ENCODE measurements at places on chromosomes 16 and 17.

DNA sequence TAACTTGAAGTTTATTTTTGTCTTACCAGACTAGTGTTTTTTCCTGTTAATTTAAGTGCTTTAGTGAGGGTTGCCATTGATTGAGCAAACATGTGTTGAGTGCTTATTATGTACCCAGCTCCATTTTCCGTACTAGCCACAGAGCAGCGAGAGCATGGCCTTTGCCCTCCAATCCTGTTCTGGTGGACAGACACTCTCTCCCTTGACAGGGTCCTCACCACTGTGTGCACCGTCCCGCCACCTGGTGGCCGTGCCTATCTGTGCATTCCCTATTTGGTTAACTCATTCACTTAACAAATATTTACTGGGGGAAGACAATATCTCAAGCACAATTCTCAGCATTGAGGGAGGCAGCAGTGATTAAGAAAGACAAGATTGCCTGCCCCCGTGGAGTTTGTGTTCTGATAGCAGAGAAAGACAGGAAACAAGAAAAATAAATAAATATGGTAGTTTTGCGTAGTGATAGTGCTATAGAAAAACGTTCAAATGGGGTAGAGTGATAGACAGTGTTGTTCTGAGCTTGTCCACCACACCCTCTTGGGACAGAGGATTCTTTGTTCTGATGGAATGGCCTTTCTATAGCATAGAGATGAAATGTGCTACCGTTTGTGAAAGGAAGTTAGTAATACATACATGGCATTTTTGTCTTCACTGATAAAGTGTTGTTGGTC lies 13.0 kb downstream of the CDH13 start:
- peak; percentile 23 for DNase-seq

DNA sequence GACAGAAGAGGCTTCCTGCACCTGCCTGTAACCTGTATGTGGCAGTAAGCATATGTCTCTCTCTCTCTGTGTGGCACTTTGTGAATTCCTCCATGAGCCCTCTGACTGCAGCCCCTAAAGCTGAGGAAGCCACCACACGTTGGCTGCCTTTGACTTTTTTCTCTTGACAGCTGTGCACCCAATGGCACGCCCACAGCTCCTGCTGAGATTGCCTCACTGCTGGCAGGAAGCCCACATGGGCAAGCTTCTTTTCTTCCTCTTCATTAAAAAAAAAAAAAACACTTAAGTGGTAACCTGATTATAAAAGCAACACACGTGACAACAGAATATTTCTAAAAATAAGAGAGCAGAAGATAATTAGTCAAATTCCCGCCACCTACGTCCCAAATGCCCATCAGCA lies 34.0 kb upstream of the PIRT start:
- no peak for DNase-seq

DNA sequence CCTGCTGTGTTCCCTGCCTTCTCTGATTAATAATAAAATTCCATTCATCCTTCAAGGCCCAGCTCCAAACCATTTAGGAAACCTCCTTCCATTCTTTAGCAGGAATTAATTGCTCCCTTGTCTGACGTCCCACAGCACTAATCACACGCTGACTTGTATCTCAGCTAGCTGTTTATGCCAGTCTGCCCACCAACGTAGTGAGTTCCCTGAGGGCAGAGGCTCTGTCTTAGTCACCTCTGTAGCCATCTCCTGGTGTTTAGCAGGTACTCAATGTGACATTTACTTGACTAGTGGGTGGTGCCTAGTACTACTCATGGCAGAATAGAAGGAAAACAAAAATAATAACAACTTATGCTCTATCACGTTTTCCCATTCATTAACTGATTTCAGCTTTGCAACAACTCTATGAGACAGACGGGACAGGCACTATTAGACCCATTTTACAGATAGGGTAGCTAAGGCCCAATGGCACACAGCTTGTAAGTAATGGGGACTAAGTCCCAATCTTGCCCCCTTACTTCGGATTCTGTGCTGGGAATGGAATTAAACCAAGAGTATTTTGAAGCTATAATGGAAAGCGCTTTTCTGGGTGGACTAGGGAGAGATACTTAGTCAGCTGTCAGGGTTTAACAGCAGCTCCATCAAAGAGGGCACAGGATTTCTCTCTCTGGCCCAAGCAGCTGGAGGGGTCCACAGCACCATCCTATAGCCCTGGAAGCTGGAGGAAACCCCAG lies 931 bp upstream of the WIPF2 start:
- no peak for DNase-seq

GRCh38 chr17:8277317-8277716 lies 11.2 kb upstream of the RANGRF start:
- no peak for DNase-seq

- DNase-seq: no peak
These were observed 26.0 kb downstream of the KLHDC4 start for GRCh38 chr16:87739801-87740200.

GRCh38 chr17:81828656-81829055 lies 4.4 kb downstream of the MCRIP1 start:
- no peak for DNase-seq

GRCh38 chr16:11413907-11414595 lies 68.8 kb downstream of the RMI2 start:
- no peak for DNase-seq

GRCh38 chr17:79033741-79034501 lies 10.0 kb downstream of the C1QTNF1 start:
- DNase-seq: no peak

GRCh38 chr16:68607443-68607842 lies 37.7 kb upstream of the CDH3 start:
- DNase-seq: no peak

GRCh38 chr17:78602246-78602645 lies 25.1 kb upstream of the DNAH17 start:
- no peak for DNase-seq

GRCh38 chr17:74354123-74354522 lies 7.5 kb downstream of the BTBD17 start:
- no peak for DNase-seq

DNA sequence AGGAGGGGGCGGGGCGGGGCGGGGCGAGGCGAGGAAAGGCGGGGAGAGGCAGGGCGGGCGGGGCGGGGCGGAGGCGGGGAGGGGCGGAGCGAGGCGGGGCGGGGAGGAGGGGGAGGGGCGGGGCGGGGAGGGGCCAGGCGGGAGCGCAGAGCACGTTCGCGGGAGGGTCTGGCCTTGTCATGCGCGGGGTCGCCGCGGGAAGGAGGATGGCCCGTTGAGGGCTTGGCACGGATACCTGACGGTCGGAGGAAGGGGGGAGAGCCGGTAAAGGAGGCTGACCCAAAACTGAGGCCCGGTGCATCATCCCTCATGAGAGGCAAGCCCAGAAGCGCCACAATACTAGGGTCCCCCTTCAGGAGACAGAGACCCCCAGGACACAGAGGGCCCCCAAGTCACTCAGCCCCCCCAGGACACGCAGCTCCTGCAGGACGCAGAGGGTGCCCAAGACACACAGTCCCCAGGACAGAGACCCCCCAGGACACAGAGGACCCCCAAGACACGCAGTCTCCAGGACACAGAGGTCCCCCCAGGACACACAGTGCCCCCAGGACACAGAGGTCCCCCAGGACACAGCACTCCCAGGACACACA lies 593 bp upstream of the WDR45B start:
- DNase-seq: peak; percentile 38

GRCh38 chr16:74738816-74739215 lies 35.8 kb downstream of the FA2H start:
- no peak for DNase-seq

DNA sequence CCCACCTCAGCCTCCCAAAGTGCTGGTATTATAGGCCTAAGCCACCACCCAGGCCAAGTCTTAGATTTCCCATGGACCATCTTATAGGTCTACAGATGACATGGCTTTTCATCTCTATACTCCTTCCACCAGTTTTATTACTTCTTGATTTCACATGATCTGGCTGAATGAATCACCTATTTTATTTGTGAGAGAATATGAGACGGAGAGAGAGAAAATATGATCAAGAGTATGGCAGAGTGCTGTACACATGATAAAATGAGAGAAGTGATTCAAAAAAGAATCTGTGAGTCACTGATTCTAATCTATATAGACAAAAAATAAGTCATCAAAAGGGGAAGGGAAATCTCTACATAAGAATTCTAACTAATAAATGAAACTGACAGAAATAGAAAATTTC lies 13.7 kb downstream of the ACSM1 start:
- no peak for DNase-seq

- no peak for DNase-seq
These were observed 86.2 kb upstream of the CBX4 start for GRCh38 chr17:79925242-79925957.

DNA sequence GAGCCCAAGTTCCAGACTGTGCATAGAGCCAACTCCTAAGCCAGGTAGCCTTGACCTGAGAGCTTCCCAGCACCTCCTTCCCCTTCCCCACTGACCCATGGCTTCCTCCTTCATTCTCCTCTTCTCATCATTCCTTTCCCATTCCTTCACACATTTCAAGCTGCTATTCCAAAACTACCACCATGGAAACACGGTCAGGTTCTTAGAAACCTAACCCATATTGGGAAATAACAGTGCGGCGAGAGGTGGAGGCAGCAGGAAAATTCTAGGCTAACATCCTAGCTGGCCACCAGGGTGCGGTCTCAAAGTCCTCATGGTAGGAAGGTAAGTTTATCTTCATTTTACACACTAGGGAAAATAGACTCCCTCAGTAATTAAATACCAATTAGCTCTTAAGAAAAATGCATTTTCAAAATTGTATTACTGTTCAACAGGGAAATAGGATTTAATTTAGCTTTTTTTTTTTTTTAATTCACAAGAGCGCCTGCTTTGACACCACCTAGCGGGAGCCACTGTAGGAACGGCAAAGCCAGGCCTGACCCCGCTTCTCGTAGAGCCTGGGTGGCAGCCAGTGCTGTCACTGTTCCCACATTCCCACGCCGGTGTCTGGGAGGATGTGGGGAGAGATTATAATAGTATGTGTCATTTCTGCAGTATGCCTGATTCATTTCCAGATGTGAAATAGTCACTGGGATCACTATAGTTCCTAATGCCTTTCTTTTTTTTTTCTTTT lies 14.0 kb upstream of the SPHK1 start:
- no peak for DNase-seq

- no peak for DNase-seq
These were observed 13.9 kb downstream of the SARM1 start for GRCh38 chr17:28385406-28385805.

DNA sequence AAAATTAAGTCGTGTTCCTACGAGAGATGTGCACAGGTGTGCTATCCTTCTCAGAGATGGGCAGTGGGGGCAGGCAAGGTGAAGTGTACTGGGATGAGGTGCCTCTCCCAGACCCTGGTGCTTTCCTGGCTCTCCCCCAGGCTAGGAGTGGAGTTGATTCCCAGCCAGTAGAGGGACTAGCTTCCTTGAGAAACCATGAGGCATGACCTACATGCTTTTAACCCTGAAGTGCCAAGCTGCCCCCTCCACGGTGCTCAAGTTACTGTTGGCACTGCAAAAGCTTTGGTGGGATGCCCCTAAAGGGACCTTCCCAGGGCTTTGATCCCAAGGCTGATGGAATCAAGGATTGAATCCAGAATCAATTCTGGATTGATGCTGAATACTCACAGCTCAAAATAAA lies 47.0 kb upstream of the SREBF1 start:
- no peak for DNase-seq

DNA sequence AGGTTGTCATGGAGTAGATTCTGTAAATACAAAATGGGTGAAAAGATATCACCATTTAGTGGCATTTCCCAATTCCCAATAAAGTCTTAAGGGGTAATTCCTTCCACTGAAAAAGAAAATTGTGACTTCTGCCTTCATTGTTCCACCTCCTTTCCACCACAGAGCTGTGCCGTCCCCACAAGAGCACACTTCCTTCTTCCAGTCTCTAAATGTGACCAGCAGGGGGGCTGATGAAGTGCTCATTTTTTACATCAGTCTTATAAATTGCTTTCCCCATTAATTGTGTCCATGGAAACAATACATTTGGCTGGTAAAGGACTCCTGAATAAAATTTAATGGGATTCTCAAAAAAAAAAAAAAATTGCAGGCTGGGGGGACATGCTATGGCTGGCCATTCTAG lies 260.8 kb upstream of the PSMD7 start:
- DNase-seq: no peak

GRCh38 chr17:29972277-29972676 lies 30.8 kb downstream of the EFCAB5 start:
- no peak for DNase-seq

- DNase-seq: no peak
These were observed 226.1 kb downstream of the C16orf78 start for GRCh38 chr16:49599704-49600103.

DNA sequence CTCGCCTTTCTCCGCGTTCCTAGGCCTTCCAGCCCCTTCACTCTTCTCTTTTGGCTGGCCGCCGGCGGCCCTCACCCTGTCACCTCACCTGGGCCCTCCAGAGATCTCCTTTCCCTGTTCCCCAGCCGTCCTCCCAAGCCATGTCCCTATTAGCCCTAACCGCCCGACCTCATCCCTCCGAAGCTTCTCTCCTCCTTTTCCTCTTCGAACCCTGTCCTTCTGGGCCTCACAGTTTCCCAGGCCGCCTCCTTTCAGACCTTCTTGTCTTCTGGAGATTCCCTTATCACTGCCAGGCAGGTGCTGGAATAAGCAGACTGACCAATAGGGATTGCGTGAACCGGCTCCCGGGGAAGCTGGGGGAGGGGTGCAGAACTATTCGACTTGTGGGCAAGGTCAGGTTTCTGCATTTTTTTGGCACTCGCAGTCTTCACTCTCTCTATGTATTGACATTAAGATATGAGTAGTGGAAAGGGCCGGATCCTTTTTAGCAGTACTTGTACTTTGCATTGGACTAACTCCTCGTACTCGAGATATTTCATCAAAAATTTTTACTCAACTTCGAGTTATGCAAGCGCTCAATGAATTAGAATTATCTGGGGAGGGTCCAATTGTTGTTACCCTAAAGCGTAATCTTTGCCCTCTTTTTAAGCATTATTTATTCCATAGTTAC lies 690 bp downstream of the RHOT1 start:
- DNase-seq: no peak

GRCh38 chr16:50960517-50961202 lies 190.4 kb downstream of the SALL1 start:
- DNase-seq: no peak

GRCh38 chr17:79923974-79924638 lies 84.9 kb upstream of the CBX4 start:
- DNase-seq: no peak

GRCh38 chr17:33847900-33848299 lies 407.2 kb upstream of the CCL2 start:
- no peak for DNase-seq

GRCh38 chr16:89623511-89624261 lies 10.2 kb downstream of the DPEP1 start:
- no peak for DNase-seq

- DNase-seq: no peak
These were observed 75.5 kb upstream of the CLEC3A start for GRCh38 chr16:77946823-77947222.
